ENCODE measurements at places on chromosomes 4 and X.

GRCh38 chr4:150230561-150230960, 152.3 kb downstream of the DCLK2 start:
- DNase-seq: no peak

DNA sequence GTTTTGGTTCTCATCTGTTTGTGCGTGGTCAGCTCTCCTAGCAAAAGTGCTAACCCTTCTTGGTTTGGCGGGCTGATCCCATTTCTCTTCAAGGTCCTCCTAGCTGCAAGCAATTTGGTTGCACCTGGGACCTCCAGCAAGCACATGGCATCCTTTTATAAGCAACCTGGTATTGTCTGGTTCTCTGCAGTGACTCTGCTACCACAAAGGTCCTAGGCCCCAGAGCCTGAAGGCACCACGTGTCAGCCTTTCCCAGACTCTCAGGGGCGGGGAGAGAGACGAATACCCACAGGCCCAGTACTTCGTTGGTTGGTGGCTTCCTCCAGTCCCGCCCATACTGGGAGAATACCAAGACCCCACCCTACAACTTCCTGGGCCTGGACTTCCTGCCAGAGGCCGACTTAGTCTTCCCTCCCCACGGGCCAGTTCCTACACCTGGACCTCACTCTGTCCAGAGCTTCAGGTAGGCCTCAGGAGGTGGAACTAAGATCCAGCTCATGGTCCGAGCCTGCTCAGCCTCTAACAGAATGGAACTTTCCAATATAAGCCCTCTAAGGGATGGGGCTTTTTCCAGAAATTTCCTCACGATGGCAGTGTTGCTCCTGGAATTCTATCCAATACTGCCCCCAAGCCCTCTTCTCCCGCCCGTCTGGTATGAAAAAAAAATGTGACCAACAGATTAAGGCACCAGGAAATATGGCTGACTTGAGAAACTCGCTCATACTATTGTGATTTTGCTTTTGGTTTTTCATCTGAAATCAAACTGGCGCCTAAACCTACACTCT, 192.5 kb upstream of the STK26 start:
- no peak for DNase-seq

GRCh38 chr4:169202145-169202699, 68.5 kb downstream of the SH3RF1 start:
- DNase-seq: no peak

- no peak for DNase-seq
Measured at GRCh38 chr4:26433556-26433955, 56.7 kb downstream of the CCKAR start.
